ENCODE measurements at places on chromosomes 11 and 22. TPM values are rescaled to one million over a fixed set of nuclear protein-coding genes. Genes with fewer than 3 reads are reported as not detected.

BTG4 gene
- not detected for total RNA-seq

CCDC73 gene
- total RNA-seq: 0.11 TPM

SYT7 gene
- 1.4 TPM for total RNA-seq

OR8G5 gene
- total RNA-seq: not detected

RAG1 gene
- total RNA-seq: 0.14 TPM

CNGA4 gene
- total RNA-seq: not detected

TEF gene
- total RNA-seq: 8.2 TPM

P2RY2 gene
- 3.0 TPM for total RNA-seq

MYRF gene
- total RNA-seq: 10.2 TPM

LRRC75B gene
- 11.8 TPM for total RNA-seq

SESN3 gene
- 0.86 TPM for total RNA-seq

ASCL2 gene
- total RNA-seq: not detected

PGA3 gene
- not detected for total RNA-seq
